ENCODE measurements at places on chromosomes 5 and 9.

DNA sequence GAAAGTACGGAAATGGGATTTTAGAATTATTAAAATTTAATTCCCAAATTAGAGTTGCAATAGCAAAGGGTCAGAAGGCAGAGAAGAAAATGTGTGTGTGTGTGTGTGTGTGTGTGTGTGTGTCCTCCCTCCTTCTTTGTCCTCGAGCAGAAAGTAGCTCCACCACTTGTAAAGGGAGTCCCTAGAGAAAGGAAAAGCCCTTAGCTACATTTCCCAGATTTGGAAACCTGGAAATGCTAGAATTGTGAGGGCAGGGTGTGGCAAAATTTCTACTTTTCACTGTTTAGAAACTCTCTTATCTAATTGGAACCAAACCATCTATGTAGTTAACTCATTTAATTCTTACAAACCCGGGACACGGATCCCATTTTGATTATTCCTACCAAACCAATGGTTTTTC lies 33.2 kb upstream of the LIFR start:
- no peak for DNase-seq

DNA sequence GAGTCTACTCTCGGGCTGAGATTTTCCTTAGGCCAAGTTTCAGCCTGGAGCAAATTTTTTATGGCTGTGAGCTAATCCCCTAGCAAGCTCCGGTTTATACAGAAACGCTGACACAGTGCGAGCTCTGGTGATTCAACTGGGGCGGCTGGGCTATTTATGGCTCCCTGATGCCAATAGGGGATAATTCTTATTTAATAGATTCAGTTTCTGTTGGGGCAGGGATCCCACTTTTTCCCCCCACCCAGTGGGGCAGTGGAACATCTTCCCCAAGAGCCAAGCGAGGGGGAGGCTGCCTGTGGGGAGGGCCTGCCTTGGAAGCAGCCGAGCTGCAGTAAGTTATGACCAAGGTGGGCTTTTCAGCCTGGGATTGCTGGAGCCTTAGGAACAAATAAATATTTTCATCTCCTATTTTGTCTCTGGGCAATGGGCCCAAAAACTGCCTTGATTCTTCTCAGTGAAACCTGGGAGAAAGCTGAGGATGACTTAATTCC lies 129.1 kb downstream of the MACROH2A1 start:
- peak; percentile 88 for DNase-seq

- DNase-seq: no peak
Measured at GRCh38 chr9:130630506-130631330, 33.7 kb upstream of the PRDM12 start.

- DNase-seq: peak; percentile 79
Measured at GRCh38 chr9:124779368-124780059, 2.6 kb downstream of the OLFML2A start.

- DNase-seq: no peak
Measured at GRCh38 chr9:92986176-92987119, 39.1 kb downstream of the FGD3 start.

DNA sequence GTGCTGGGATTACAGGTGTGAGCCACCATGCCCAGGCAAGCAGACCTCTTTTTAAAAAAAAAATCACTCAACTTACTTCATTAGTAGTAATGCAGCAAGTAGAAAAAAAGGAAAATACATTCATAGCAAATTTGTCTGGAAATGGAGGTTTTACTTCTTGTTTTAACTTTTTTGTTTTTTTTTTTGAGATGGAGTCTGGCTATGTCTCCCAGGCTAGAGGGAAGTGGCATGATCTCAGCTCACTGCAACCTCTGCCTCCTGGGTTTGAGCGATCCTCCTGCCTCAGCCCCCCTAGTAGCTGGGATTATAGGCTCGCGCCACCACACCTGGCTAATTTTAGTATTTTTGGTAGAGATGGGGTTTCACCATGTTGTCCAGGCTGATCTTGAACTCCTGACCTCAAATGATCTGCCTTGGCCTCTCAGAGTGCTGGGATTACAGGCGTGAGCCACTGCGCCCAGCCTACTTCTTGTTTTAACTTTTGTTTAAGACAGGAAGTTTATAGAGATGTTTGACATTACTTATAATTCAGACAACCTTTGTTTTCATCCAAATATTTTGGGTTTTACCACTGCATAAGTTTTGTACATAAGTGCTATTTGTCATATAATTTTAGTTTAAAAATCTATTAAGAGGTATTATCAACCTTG lies 26.5 kb downstream of the UBE2R2 start:
- no peak for DNase-seq

DNA sequence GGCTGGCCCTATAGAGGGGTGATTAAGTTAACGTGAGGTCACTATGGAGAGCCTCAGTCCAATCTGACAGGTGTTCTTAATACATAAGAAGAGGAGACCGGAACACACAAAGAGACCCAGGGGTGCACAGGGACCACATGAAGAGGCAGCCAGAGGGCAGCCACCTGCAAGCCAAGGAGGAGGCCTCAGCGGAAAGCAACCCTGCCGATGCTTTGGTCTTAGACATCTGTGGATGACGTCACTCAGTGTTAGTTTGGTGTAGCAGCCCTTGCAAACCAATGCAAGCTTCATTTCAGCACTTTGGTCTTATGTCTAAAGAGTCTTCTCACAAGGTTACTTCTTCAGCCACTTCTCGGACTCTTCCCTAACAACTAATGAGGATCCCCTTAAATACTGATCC lies 47.6 kb upstream of the GRHPR start:
- DNase-seq: no peak

DNA sequence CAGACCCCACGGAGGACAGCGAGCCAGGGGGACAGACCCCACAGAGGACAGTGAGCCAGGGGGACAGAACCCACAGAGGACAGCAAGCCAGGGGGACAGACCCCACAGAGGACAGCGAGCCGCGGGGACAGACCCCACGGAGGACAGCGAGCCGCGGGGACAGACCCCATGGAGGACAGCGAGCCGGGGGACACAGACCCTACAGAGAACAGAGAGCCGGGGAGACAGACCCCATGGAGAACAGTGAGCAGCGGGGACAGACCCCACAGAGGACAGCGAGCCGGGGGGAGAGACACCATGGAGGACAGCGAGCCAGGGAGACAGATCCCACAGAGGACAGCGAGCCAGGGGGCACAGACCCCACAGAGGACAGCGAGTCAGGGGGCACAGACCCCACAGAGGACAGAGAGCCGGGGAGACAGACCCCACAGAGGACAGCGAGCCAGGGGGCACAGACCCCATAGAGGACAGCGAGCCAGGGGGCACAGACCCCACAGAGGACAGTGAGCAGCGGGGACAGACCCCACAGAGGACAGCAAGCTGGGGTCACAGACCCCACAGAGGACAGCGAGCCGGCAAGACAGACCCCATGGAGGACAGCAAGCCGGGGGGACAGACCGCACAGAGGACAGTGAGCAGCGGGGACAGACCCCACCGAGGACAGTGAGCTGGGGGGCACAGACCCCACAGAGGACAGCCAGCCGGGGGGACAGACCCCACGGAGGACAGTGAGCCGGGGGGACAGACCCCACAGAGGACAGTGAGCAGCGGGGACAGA lies 4.4 kb upstream of the ZDHHC11 start:
- no peak for DNase-seq

- DNase-seq: no peak
Measured at GRCh38 chr5:78527925-78528324, 120.6 kb downstream of the LHFPL2 start.

DNA sequence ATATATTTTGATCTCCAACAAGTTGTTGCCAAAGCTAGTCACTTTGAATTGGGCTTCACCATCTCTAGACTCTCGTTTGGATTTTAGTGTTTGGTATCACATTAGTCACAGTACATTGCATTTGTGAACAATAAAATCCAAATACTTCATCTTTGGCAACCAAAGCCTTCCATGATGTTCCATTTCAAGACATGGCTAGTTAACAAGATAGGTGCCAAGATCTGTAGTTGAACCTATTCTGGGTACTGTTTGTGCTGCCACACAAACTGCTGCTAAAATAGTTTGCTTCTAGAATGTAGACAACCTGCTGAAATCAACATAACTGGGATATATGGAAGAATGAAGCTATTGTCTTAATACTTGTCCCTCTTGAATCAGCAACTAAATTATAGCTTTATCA lies 207.5 kb downstream of the LRRC70 start:
- DNase-seq: no peak

DNA sequence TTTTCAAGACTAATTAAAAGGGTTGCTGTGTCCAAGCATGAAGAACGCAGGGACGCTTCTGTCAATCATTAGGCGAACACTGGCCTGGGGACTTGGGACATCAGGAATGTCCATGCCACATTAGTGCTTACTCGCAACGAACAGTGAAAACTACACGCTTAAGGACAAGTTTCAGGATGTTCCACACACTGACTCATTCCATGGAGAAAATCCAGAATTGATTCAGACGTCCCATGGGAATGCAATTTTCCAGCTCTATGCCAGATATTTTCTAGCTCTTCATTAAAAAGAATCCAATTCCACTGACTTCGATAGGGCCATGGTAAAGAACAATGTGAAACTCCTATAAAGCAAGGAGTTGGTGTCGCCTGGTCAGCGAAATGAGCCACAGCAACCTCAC lies 98.2 kb downstream of the CAMSAP1 start:
- peak; percentile 58 for DNase-seq

GRCh38 chr9:129885018-129885669 lies 49.9 kb downstream of the USP20 start:
- no peak for DNase-seq
